ENCODE measurements at places on chromosomes 1 and 21.

GRCh38 chr1:23927097-23927496 lies 13.9 kb upstream of the CNR2 start:
- DNase-seq, result no peak

DNA sequence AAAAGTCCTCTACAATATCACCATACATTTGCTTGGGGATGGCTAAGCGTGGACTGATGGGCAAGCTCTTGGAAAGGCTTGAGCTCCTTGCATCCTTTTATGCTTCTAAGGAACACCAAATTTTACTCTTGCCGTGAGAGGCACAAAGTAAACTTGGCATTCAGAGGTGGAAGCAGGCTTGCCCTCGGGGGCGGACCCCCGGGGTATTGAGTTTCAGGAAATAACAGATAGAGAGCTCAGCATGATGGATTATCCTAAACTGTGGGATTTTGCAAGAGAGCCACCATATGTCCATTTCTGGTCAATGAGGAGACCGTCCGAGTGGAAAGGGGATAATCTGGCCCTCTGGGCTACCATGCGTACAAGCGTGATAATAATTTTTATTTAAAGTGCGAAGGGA lies 14.0 kb downstream of the IFI16 start:
- no peak for DNase-seq

DNA sequence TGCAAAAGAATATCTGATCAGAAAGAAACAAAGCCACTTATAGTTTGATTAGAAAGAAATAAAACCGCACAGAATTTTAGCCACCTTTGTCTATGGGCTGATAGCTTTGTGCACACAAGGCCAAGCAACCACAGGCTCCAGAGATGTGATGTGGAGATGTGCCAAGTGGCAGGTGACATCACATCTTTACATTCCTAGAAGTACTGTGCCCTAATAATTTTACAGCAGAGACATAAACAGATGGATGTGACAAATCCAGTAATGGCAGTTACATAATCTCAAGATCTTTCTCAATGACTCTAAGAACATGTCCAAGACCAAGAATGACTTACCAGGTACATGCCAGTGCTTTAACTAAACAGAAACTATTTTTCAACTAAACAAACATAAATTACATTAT lies 159.5 kb downstream of the LTN1 start:
- DNase-seq, result no peak

DNA sequence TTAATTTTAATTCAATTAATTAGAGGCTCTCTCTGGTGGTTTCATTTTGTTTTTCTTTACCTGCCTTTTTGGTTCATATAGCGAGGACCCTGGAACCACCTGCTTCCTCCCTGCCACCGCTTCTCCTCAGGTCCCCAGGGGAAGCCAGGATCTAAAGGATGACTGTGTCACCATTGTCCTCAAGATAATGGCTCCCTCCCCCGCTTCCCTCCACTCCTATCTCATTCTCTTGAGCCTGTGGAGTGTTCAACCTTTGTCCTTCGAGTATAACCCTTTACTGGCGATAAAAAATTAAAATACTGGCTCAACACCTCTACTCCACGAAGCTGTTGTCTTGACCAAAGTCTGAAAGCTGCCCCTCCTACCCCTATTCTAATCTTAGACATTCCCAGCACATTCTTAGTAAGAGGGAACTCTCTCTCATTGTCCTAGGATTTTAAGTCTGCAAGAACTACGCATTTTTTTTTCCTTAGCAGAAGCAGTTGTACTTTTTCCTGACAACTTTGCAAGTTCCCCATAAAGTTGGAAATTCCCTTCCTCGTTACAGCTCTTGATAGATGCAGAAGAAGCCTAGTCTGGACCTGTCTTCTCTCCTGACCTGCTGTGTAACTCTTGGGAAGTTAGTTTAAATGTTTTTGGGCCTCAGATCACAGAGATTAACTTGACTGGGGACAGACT lies 12.6 kb upstream of the MAPKAPK2 start:
- no peak for DNase-seq

DNA sequence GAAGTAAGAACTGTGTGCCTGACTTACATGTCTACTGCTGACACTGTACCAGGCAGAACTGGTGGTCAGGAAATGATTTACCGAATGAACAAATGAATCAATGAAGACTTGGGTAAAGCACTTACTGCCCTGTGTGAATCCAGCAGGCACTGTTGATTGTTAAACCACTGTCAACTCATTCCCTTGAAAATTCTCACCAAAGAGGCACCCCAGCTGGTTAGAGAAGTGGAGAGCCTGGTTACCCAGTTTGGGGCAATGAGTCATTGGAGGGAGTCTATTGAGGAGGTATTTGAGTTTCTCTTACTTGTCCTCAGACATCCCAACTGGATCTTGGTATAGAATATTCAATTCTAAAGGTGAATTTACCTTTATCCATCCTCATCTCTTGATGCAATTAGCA lies 34.2 kb downstream of the JUN start:
- no peak for DNase-seq

DNA sequence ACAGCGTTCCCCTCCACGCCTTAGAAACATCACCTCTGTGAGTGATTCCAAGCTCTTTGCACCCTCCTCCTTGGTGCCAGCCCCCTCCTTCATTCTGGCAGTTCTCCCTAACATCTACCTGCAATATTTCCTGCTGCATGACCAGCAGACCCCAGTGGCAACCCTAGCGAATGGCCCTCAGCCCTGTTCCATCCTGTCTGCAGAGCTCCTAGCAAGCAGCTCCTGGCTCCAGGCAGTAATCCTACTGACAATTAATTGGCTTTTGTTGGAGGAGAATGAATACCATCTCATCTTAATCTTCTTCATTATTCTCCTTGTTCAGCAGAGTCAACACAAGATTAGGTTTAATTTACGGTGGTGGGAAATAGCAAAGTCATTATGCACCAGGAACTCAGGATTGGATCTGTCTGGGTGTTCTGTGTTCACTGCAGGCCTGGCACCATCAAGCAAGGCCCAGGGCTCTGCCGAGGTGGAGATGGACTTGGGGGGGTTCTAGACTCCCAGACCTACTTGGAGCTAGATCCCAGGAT lies 12.4 kb downstream of the FBXO2 start:
- no peak for DNase-seq

- no peak for DNase-seq
Measured at GRCh38 chr1:93668121-93668520, 13.5 kb downstream of the BCAR3 start.
